Mesothelial cell of epicardium (in vitro differentiated cells): ENCODE measurements at places on chromosomes 11 and 22. TPM values are rescaled to one million over a fixed set of nuclear protein-coding genes. Genes with fewer than 3 reads are reported as not detected.

Gene CABP4
- total RNA-seq = 0.29 to 0.43 TPM (median 0.33 TPM) in 3 replicates

Gene P2RY2
- total RNA-seq = 4.0 to 4.5 TPM (median 4.5 TPM) in 3 replicates

Gene OR5P2
- total RNA-seq = 1.7 to 3.0 TPM (median 2.1 TPM) in 3 replicates

Gene NFRKB
- total RNA-seq = 50.4 to 53.6 TPM (median 51.6 TPM) in 3 replicates

Gene MEI1
- 0.38 to 2.1 TPM (median 1.3 TPM) in 3 replicates for total RNA-seq

Gene MS4A15
- total RNA-seq = 0.13 to 0.42 TPM (median 0.18 TPM) in 3 replicates

Gene CD3E
- not detected in 3 replicates for total RNA-seq

Gene FADS1
- 108 to 115 TPM (median 108 TPM) in 3 replicates for total RNA-seq

Gene FXYD2
- 5.7 to 7.1 TPM (median 6.3 TPM) in 3 replicates for total RNA-seq

DNA sequence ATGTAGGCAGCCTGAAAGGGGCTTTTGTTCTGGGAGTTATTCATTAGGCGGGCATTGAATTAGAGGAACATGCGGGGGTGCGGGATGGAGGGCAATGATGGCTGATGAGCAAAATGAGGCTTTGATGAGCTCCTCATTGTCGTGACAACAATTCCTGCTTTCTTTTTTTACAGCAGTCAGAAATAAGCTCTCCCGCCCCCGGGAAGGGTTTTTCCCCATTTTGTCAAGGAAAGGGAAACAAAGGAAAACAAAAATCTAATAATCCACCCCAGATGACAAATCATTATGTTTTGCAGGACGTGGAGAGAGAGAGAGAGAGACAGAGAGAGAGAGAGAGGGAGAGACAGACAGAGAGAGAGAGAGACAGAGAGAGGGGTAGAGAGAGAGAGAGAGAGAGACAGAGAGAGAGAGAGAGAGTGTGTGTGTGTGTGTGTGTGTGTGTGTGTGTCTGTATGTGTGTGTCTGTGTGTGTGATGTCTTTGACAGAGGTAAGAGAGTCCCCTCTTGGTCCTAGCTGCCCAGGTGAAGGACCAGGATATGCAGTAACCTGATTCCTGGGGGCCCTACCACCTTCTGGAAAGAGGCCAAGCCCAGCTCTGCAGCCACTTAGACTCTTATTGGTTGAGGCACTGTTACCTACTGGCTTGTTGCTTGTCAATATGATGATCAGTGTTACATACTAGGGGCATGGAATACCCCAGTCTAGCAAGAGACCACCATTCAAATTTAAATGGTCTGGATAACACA, 46.7 kb upstream of the PARVA start:
- H3K27ac ChIP-seq = peak overlapping the region; percentile 51
- H3K4me1 ChIP-seq = peaks cover 17% of the 10 kb centered on the region
- H3K27me3 ChIP-seq = no peaks in the 10 kb centered on the region
- no peak overlapping the region for H3K4me3 ChIP-seq
- H3K36me3 ChIP-seq = no peaks in the 10 kb centered on the region

DNA sequence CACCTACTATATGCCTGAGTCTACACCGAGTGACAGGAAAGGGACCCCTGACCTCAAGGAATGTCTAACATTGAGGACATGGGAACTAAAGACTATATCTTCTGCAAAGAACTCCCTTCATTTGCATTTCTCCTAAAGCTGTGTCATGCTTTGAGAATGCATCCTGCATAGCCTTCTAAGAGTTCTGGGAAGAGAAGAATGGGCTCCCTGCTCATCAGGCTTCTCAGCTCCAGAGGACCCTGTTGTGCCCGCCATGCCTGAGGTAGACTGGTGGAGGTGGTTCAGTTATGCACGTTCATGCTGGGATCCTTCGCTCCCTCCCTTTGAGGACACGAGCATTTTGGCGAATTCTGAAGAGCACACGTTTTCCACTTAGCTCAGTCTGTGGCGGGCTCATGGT, 63.3 kb downstream of the GRIK4 start:
- no peak overlapping the region for H3K4me3 ChIP-seq
- no peaks in the 10 kb centered on the region for H3K36me3 ChIP-seq
- peaks cover 74% of the 10 kb centered on the region for H3K27me3 ChIP-seq
- no peak overlapping the region for H3K27ac ChIP-seq
- no peak for DNase-seq

GRCh38 chr11:20351136-20351535, 12.4 kb upstream of the HTATIP2 start:
- no peak for DNase-seq
- peaks cover 20% of the 10 kb centered on the region for H3K27me3 ChIP-seq
- H3K4me3 ChIP-seq = no peak overlapping the region
- H3K4me1 ChIP-seq = peaks cover 6% of the 10 kb centered on the region
- no peak overlapping the region for H3K27ac ChIP-seq
- no peaks in the 10 kb centered on the region for H3K36me3 ChIP-seq

- DNase-seq = no peak
- no peaks in the 10 kb centered on the region for H3K36me3 ChIP-seq
- no peak overlapping the region for H3K4me3 ChIP-seq
- peaks cover 18% of the 10 kb centered on the region for H3K4me1 ChIP-seq
- peak overlapping the region; percentile 96 for H3K27ac ChIP-seq
Observed at GRCh38 chr11:18384157-18384641, 10.2 kb upstream of the LDHA start.

- no peaks in the 10 kb centered on the region for H3K36me3 ChIP-seq
- H3K27me3 ChIP-seq = peaks cover 4% of the 10 kb centered on the region
Observed at GRCh38 chr11:120547811-120548681, 36.5 kb downstream of the GRIK4 start.

- no peak overlapping the region for H3K27ac ChIP-seq
- DNase-seq = no peak
- H3K36me3 ChIP-seq = peaks cover 16% of the 10 kb centered on the region
- H3K27me3 ChIP-seq = no peaks in the 10 kb centered on the region
Observed at GRCh38 chr11:86723281-86723680, 50.9 kb upstream of the ME3 start.

DNA sequence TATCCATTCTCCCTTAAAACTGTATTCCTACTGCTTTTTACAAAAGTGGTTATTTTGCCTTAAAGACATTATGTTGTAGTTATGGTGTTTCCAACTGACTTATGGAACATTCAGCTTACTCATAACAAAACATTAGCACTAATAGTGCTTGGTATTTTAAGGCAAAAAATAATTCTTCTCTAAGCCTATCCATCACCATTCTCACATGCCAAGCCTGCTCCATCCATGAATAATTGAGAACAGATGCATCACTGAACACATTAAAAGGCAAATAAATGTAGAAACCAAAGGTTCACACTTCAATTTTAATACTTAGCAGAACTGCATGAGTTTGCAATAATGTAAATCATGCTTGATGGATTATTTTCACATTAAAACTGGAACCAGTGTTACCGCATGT, 42.3 kb upstream of the DDI1 start:
- H3K36me3 ChIP-seq = peaks cover 6% of the 10 kb centered on the region
- DNase-seq = no peak
- H3K4me3 ChIP-seq = no peak overlapping the region
- no peaks in the 10 kb centered on the region for H3K4me1 ChIP-seq

- no peaks in the 10 kb centered on the region for H3K36me3 ChIP-seq
- DNase-seq = no peak
- H3K27ac ChIP-seq = no peak overlapping the region
- H3K4me1 ChIP-seq = no peaks in the 10 kb centered on the region
- no peak overlapping the region for H3K4me3 ChIP-seq
Observed at GRCh38 chr11:58757439-58757838, 25.7 kb upstream of the GLYAT start.

- H3K4me3 ChIP-seq = no peak overlapping the region
- peaks cover 13% of the 10 kb centered on the region for H3K36me3 ChIP-seq
- H3K27ac ChIP-seq = no peak overlapping the region
- H3K27me3 ChIP-seq = no peaks in the 10 kb centered on the region
- DNase-seq = no peak
- H3K4me1 ChIP-seq = no peaks in the 10 kb centered on the region
Observed at GRCh38 chr22:37771081-37771480, 36.7 kb upstream of the GCAT start.

DNA sequence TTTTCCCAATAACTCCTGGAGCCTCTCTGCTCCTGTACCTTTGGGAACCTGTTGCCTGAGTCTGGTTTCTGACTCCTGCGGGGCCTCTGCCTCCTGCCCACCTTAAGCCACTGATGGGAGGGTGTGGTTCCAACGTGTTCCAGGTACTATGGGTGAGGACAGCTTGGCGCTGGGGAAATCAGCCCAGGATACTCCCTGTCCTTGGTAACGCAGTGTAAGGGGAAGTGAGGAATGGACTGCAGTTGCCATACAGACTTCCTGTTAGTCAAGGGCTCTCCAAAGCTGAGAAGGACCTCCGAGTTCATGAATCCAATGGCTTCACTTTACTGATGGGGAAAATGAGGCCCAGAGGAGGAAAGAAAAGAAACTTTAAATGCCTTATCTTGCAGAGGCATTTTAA, 1.2 kb upstream of the MARK2 start:
- DNase-seq = no peak
- peak overlapping the region; percentile 81 for H3K27ac ChIP-seq
- H3K4me1 ChIP-seq = peaks cover 41% of the 10 kb centered on the region
- no peaks in the 10 kb centered on the region for H3K36me3 ChIP-seq

GRCh38 chr22:30763815-30764673, 69.4 kb downstream of the OSBP2 start:
- no peak overlapping the region for H3K27ac ChIP-seq
- no peaks in the 10 kb centered on the region for H3K36me3 ChIP-seq
- H3K4me3 ChIP-seq = no peak overlapping the region
- H3K4me1 ChIP-seq = peaks cover 2% of the 10 kb centered on the region
- no peaks in the 10 kb centered on the region for H3K27me3 ChIP-seq

DNA sequence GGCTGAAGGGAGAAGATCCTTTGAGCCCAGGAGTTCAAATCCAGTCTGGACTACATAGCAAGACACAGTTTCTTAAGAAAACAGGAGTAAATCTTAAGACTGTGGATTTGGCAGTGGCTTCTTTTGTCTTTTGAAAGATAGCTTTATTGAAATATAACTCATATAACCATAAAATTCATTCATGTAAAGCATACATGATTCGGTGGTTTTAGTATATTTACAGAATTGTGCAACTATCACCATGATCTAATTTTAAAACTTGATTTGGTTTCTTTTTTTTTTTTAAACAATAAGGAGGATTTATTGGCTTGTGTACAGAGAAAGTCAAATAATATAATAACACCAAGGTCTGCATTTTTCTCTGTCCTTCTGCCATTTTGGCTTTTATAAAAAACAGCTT, 23.1 kb upstream of the PSMA1 start:
- no peak overlapping the region for H3K4me3 ChIP-seq
- no peak for DNase-seq
- H3K36me3 ChIP-seq = no peaks in the 10 kb centered on the region
- H3K27ac ChIP-seq = no peak overlapping the region

GRCh38 chr11:3995949-3996554, 98.5 kb upstream of the RRM1 start:
- no peaks in the 10 kb centered on the region for H3K27me3 ChIP-seq
- H3K4me1 ChIP-seq = no peaks in the 10 kb centered on the region
- H3K4me3 ChIP-seq = no peak overlapping the region
- peaks cover 31% of the 10 kb centered on the region for H3K36me3 ChIP-seq
- DNase-seq = no peak

DNA sequence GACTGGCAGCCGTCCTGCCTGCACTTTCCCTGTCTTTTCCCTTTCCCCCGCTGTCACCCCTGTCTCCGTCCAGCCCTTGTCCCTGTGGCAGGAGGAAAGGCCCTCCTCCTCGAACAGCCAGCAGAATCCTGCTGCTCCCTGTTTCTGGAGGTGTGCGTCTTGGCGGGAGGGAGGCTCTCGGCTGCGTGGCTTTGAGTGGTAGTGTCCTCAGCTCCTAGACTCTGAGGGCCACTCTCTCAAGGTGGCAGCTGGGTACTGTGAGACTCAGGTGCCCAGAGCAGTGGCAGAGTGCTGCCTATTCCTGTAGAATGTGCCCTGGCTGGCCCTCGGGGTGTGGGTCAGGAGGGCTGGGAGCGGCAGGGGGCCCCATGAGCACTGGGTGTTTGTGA, 9.1 kb upstream of the RANBP1 start:
- DNase-seq = no peak
- no peak overlapping the region for H3K4me3 ChIP-seq
- H3K4me1 ChIP-seq = no peaks in the 10 kb centered on the region
- H3K36me3 ChIP-seq = peaks cover 17% of the 10 kb centered on the region
- no peaks in the 10 kb centered on the region for H3K27me3 ChIP-seq
- no peak overlapping the region for H3K27ac ChIP-seq

- DNase-seq = no peak
- no peaks in the 10 kb centered on the region for H3K36me3 ChIP-seq
- peaks cover 73% of the 10 kb centered on the region for H3K27me3 ChIP-seq
Observed at GRCh38 chr22:30806391-30806861, 111.8 kb downstream of the OSBP2 start.

GRCh38 chr11:19779740-19780139, 67.1 kb downstream of the NAV2 start:
- H3K4me3 ChIP-seq = no peak overlapping the region
- H3K4me1 ChIP-seq = peaks cover 25% of the 10 kb centered on the region
- H3K36me3 ChIP-seq = peaks cover 11% of the 10 kb centered on the region

DNA sequence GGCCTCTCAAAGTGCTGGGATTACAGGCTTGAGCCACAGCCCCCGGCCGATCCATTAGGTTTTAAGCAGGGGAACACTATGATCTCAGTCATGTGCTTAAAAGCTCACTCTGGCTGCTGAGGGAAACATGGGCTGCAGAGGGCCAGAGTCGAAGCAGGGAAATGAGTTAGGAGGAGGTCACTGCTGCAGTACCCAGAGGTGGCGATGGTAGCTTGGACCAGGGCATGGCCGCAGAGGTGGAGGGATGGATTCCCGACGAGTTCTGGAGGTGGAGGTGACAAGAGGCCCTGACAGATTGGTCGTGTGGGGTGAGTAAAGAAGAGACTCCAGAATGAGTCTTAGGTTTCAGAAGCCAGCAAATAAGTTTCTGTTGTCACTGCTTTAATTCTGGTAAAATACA, 54.4 kb upstream of the INCENP start:
- H3K27ac ChIP-seq = no peak overlapping the region
- no peaks in the 10 kb centered on the region for H3K4me1 ChIP-seq
- H3K27me3 ChIP-seq = no peaks in the 10 kb centered on the region
- DNase-seq = no peak
- H3K36me3 ChIP-seq = no peaks in the 10 kb centered on the region

DNA sequence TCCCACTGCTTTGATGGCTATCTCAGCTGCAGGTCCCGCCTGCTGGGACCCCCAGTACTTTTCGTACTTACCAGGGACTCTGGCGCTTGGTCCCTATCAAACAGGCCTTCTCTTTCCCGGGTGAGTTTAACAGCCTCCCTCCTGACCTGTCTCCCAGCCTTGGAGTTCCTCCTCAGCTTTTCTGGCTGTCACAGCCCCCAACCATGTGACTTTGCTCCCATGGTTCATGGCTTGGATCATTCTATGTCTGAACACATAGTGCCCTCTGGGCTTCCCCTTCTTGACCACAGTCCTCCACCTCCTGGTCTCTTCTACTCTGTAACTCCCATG, 56.9 kb downstream of the PARVA start:
- no peak for DNase-seq
- peak overlapping the region; percentile 85 for H3K27ac ChIP-seq
- peaks cover 13% of the 10 kb centered on the region for H3K36me3 ChIP-seq
- no peak overlapping the region for H3K4me3 ChIP-seq
- no peaks in the 10 kb centered on the region for H3K27me3 ChIP-seq

DNA sequence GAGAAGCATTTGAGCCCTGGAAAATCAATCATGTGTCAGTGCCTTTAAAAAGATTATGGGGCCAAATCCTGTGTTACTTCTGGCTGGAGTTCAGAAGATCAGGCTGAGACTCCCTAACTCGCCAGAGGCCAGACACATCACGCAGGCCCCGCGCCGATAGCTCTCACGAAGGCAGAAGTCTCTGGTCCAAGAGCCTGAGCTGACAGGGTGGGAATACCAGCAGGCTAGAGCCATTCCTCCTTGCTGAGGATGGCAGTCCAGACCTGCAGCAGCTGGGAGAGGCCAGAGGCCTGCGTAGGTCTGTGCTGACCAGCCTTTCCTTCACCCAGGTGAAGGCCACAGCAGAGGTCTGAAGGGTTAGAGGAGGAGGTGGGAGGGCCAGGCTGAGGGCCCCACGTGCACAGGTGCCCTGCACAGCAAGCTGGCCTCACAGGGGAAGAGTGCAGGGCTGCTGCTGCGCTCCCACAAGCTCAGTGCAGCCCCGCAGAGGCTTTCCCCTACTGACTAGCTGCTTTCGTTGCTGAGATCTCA, 52.9 kb downstream of the ST14 start:
- no peak overlapping the region for H3K4me3 ChIP-seq
- peaks cover 15% of the 10 kb centered on the region for H3K27me3 ChIP-seq
- H3K4me1 ChIP-seq = peaks cover 2% of the 10 kb centered on the region
